Astrocyte of the spinal cord (primary cell): ENCODE measurements at places on chromosomes 2 and 18.

DNA sequence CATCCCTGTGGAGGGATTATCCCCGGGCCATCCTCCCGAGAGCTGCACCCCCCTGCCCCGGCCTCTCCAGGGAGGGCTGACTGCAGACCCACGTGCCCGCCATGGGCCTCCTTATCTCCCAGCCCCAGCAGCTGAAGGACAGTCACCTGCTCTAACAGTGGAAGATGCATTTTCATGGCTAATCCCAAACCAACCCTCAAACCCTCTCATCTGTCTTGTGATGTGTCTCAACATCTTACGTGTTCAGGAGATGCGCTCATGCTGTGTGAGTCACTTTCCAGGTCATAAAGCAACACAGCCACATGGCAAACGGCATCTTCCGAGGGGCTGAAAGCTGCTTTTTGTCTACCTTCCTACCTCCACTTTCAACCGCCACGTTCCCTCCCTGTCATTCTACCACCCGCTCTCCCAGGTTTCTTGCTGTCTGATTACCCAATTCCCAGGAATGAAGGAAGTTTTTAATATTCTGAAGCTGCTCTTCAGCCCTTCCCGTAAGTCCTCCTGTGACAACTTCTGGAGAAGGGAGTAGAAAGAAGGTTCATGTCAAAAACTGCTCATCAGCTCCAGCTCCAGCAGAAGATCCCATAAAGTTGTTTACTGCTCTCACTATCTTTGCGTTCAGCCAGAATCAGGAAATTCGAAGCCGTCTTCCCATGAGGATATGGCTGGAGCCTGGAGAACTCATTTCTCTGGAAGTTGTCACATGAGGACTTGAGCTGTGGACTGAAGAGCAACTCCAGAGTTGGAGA lies 54.5 kb downstream of the MBP start:
- DNase-seq = peak; percentile 48

GRCh38 chr2:11446733-11447248 lies 19.2 kb downstream of the E2F6 start:
- peak; percentile 70 for DNase-seq

GRCh38 chr18:71223486-71223885 lies 934.6 kb downstream of the SOCS6 start:
- no peak for DNase-seq

GRCh38 chr2:173326806-173327205 lies 27.9 kb upstream of the CDCA7 start:
- peak; percentile 22 for DNase-seq

GRCh38 chr18:5463390-5463789 lies 80.4 kb downstream of the EPB41L3 start:
- peak; percentile 83 for DNase-seq

DNA sequence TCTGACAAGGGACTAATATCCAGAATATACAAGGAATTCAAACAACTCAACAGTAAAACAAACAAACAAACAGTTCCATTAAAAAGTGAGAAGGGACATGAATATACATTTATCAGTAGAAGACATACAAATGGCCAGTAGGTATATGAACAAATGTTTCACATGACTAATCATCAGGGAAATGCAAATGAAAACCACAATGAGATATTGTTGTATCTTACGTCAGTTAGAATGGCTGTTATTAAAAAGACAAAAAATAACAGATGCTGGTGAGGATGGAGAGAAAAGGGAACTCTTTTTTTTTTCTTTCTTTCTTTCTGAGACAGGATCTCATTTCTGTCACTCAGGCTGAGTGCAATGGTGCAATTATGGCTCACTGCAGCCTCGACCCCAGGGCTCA lies 175.5 kb downstream of the CAMKMT start:
- DNase-seq = no peak

- DNase-seq = no peak
Measured at GRCh38 chr2:203338322-203338721, 10.1 kb downstream of the ABI2 start.

DNA sequence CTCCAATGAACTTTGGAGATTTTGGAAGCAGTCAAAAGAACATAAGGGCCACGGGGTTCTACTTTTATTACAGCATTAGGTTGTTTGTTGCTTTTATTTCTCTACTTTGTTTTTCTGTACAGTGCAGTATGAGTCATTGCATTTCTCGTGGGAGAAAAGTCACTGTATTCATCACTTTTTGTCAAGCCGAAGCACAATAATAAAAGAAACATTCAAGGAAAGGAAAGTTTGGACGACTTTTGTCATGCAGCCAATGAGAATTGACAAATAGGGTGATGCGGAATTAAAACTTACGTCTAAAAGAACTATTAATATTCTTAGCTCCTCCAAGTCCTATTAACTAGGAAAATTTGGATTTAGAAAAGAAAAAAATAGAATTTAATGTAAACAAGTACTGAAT lies 209.9 kb downstream of the TMEM182 start:
- peak; percentile 6 for DNase-seq

DNA sequence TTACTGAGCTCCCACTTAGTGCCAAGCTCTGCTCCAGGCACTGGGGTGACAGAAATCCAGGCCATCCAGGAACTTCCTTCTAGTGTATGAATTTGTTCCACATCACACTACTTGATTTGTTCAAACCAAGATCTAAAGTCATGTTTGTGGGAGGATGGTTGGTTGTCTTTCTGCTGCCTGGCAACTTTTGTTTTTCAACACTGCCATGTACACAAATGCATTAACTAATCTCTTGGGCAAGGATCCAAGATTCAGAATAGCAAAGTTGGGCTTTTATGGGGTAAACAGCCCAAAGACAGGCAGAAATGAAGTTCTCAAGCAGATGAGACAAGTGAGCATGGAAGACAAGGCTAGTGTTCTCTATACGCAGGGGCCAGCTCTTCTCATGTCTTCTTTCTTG lies 53.4 kb upstream of the PROKR1 start:
- DNase-seq = no peak
